Stimulated activated CD4-positive, alpha-beta T cell treated with anti-CD3 and anti-CD28 coated beads, Interleukin-4, amount 100 ng/mL, for 24 hours (primary cell): ENCODE measurements at places on chromosomes 6 and 20.

- DNase-seq = no peak
These were observed 53.3 kb downstream of the APCDD1L start for GRCh38 chr20:58461899-58462298.

DNA sequence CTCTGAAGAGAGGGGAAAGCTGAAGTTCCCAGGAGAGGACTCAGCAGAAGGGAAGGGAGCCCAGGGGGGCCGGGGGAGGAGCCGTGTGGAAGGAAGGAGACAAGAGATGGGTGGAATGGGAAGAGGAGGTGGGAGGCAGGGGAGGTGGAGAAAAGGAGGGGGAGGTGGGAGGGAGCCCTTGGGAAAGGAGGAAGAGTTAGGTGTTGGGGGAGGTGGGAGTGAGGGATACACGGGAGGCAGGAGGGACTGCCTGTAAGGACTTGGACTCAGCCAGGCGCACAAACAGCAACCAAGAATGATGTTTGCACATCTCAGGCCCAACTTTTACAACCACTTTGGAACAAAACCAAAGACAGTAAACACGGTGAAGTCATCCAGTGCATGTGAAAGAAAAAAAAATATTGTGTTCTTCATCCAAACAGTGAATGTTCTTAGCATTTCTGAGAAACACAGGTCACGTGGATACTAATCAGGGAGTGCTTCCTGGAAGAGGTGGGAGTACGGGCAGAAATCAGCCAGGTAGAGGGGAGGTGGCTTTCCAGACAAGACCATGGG is 17.4 kb upstream of the LSM14B start:
- no peak for DNase-seq

- DNase-seq = no peak
These were observed 77.5 kb downstream of the GINS1 start for GRCh38 chr20:25484911-25485511.

DNA sequence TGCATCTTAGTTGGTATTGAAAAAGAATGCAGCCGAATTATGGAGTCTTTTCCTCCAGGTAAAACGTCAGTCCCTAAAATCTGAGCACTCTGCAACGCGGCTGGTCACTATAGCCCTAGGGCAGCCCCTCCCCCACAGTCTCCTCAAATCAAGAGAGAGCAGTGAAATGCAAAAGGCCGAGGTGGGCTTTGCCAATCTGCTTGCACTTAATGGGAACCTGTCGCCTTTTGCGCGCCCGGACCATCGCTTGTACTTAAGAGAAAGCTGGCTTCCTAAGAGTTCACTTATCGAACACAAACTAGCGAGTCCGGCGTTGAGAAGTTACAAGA is 447 bp downstream of the MCM3 start:
- DNase-seq = peak; percentile 54

DNA sequence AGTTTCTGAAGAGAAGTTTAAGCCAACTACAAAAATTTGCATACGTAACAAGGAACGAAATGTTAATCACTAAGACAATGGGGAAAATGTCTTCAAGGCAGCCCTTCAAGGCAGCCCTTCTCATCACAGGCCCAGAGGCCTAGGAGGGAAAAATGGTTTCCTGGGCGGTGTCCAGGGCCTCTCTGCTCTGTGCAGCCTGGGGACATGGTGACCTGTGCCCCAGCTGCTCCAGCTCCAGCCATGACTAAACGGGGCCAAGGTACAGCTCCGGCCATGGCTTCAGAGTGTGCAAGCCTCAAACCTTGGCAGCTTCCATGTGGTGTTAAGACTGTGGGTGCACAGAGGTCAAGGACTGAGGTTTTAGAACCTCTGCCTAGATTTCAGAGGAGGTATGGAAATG is 325.1 kb downstream of the FRK start:
- DNase-seq = no peak

- DNase-seq = no peak
These were observed at the start of gene GHRH for GRCh38 chr20:37261714-37262113. Gene GHRH (minus strand): TSS chr20:37261814. CDS start chr20:37256889, 4,925 bp downstream.

GRCh38 chr20:5626603-5627002 is 123.6 kb upstream of the SHLD1 start:
- DNase-seq = no peak
